Dermis microvascular lymphatic vessel endothelial cell (primary cell): ENCODE measurements at places on chromosomes 2 and 18.

DNA sequence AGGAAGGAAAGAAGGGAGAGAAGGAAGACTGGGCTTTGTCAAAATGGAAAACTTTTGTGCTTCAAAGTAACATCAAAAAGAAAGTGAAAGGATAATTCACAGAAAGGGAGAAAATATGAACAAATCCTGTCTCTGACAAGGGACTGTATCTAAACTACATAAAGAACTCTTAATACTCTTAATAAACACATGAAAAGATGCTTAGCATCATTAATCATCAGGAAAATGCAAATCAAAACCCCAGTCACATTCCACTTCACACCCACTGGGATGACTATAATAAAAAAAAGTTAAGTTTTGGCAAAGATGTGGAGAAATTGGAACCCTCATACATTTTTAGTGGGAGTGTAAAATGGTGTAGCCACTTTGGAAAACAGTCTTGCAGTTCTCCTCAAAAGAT lies 11.8 kb upstream of the ZFP36L2 start:
- DNase-seq, result no peak

DNA sequence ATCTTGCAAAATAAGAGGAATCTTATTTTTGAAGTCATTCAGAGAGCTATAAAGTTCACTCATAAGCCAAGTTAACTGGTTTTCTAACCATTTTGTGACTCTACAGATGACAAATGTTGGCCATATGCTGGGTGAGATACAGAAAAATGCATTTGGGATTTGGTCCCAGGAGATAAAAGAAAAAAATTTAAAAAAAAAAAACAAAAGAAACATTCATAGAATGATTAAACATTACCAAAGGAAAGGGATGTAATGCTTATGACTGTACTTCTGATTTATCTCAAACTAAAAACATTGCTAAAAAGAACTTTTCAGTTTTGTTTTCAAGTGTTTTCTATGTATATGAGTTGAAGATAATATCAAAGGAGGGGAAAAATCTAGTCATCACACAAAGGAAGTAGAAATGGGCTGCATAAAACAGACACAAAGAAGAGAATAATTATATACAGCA lies 43.1 kb downstream of the PELI1 start:
- DNase-seq, result no peak

DNA sequence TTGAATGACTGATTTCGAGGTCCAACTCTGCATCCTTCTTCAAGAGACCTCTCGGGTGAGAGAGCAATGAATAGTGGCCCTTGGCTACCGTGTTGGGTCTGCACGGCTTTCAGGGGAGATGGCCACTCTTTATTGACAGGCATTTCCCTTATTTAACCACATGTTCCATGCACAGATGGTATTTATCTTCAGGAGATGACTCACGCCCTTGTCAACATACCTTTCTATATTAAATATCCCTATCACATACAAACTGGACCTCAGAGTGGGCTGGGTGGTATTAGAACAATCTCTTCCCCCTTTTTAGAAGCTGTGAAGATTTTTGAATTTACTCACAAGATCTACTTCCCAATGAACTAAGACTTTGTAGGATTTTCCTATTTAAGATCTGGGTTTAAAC lies 109.6 kb upstream of the CDC42EP3 start:
- DNase-seq, result no peak

- DNase-seq, result no peak
Measured at GRCh38 chr2:213764849-213765248, 480.6 kb downstream of the SPAG16 start.

DNA sequence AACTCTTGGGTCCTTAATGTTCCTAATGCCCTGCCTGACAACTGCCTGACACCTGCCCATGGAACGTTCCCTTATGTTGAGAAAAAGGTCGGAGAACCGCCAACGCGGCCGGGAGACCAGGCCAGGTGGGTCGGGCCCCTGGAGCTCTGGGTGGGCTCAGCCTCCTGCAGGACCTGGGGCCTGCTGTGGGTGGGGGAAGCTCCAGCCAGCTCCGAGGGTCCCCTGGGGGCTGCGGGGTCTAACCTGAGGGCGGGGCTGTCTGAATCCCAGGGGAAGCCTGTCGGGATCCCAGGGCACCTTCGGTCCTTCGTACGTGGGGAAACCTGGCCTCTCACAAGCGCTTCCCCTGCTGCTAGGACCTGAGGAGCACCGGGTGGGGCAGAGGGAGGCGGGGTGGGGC lies 296.0 kb downstream of the NDUFA10 start:
- no peak for DNase-seq

- DNase-seq, result no peak
Measured at GRCh38 chr2:15159206-15159605, 401.9 kb downstream of the NBAS start.
